ENCODE measurements at places on chromosomes 1 and 21.

DNA sequence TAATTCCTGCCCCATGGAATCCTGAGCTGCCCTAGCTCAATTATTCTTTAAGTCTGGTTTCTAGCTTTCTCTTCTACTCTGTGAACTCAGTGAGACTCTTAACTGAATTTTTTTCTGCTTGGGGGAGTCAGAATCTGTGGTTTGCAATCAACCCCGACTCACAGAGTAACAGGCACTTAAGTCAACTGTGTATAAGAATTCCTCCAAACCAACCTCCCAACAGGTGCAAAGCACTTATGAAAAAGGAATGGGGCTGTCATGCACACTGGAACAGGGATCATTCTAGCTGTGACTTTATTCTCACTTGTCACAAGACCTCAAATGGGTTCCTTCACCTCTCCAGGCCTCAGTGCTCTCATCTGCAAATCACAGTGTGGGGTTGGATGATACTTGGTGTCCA lies 60.3 kb upstream of the SYT6 start:
- no peak for DNase-seq

GRCh38 chr21:37413553-37414291 lies 47.1 kb downstream of the DYRK1A start:
- no peak for DNase-seq

DNA sequence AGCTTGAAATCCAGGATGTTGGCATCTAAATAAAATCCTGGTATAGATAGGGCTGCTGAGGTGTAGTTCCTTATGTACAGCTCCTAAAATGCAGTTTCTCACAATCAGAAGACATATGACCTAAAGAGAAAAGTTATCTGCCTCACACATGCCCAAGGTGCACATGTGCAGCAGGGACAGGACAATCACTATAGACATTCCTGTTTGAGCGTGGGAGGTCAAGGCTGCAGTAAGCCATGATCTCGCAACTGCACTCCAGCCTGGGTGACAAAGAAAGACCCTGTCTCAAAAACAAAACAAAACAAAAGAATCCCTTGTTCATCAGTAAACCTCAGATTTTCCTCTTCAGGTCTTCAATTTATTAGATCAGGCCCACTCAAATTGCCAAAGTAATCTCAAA lies 66.1 kb downstream of the SPATA6 start:
- no peak for DNase-seq

DNA sequence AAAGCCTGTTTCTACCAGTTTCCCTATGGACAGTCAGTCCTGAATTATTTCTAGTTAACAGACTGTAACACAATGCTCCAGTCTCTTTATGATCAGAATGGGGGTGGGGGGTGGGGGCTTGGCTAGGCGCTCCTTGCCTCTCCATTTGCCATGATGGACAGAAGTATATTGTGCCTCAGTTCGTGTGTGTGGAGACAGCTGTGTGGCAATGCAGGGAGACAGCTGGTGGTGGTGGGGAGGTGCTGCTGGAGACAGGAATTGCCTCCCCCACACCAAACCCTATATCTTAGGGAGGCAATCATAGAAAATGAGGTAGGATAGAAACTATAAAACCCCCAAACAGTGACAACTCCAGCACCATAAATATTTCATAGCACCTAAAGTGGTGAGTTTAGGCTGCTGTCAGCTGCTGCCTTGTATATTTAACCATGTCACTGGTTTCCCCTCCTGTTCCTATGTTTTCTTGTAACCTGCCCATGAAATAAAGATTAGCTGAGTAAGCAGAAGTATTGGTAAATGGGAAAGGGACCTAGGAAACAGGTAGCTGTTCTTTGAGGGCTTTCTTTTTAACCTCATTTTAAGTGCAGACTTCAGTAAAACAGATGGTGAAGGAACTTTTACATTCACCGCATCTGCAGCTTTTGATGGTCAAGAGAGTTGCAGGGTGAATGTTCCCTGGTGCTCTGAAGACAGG lies 3.4 kb downstream of the PLXNA2 start:
- no peak for DNase-seq

All from activated T-helper 1 cell treated with anti-CD3 and anti-CD28 coated beads, Interleukin-2, amount 50 U/mL, for 16 hours (primary cell).